ENCODE measurements at places on chromosomes 7 and 10. TPM values are rescaled to one million over a fixed set of nuclear protein-coding genes. Genes with fewer than 3 reads are reported as not detected.
A peak's percentile ranks its signal among the peaks of the same experiment; 100 is the strongest.

DNA sequence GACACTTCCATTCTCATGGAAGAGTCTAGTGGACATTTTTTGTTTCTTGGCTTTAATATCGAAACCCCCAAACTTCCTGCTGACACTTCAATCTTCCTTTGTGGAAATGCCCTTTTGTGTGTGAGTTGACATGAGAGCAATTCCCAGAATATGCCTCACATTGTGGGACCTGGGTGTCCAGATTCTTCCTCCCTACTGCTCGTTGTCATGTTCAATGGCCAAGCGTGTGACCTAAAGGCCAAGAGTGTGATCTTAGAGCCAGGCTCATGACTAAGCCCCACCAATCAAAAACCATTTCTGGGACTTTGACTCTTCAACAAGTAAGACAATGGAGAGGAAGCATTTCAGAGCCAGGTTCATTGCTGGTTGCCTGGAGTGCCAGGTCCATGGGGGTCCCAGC is 52.5 kb upstream of the BMPER start:
- no peak for DNase-seq

DNA sequence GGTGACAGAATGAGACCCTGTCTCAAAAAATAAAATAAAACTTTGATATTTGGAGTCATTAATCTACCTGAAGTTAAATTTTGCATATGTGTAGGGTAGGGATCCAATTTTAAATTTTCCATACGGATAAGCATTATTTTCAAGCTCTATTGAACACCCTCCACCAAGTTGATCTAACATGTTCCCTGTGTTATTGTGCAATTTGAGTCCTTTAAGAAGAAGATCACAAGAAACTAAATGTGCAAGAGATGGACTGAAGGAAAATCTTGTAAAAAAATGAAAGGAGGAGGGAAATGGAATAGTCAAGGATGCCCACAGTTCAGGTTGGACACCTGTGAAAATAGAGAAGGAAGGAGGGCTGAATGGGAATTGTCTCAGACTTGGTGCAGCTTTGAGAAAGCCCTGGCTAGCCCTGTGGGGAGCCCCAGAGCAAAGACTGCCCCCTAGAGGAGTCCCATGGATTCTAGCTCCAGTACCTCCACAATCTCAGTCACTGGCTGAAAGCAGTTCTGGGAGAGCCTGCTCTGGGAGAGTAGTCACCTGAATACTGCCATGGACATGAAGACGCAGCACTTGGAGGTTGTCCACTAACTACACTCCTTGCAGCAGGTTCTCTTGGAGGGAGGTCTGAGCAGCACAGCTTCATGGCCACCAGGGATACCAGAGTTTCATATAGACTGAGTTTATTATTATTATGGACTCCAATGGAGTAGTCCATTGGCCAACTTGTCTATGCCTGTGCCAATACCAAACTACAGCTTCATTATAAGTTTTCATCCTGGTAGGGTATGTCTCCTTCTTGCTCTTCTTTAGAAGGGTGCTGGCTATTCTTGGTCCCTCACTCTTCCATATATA is 5.7 kb upstream of the TIAL1 start:
- no peak for DNase-seq

GRCh38 chr7:1163121-1163520 is 3.1 kb upstream of the ZFAND2A start:
- DNase-seq = no peak

DNA sequence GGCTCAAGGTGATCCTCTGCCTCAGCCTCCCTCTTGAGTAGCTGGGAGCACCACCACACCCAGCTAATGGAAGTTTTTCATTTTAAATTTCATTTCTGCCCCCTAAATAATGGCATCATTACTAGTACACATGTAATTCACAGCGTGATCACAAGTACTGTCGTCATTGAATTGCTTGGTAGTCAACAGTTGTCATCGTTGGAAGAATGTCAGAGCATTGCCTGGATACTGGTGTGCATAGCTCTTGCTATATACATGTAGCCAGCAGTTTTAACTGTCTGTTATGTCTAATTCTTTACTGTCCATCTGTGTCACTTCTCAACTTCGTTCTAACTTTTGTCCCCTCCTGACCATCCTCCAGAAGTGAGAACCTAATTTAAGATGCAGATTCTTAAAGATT is 62.1 kb downstream of the CRPPA start:
- no peak for DNase-seq

GRCh38 chr10:104293011-104293410 is 24.0 kb downstream of the GSTO2 start:
- DNase-seq = peak; percentile 82

GRCh38 chr7:142323706-142324105 is 65.8 kb upstream of the PRSS58 start:
- no peak for DNase-seq

DNA sequence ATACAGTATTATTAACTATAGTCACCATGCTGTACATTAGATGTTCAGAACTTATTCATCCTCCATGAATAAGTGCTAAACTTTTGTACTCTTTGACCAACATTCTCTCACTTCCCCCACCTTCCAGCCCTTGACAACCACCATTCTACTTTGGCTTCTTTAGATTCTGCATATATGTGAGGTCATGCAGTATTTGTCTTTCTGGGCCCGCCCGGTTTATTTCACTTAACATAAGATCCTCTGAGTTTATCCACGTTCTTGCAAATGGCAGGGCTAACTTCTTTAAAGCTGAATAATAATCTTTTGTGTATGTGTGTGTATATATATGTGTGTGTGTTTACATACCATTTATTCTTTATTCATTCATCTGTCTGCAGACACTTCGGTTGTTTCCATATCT is 336.8 kb downstream of the BBS9 start:
- DNase-seq = no peak

DNA sequence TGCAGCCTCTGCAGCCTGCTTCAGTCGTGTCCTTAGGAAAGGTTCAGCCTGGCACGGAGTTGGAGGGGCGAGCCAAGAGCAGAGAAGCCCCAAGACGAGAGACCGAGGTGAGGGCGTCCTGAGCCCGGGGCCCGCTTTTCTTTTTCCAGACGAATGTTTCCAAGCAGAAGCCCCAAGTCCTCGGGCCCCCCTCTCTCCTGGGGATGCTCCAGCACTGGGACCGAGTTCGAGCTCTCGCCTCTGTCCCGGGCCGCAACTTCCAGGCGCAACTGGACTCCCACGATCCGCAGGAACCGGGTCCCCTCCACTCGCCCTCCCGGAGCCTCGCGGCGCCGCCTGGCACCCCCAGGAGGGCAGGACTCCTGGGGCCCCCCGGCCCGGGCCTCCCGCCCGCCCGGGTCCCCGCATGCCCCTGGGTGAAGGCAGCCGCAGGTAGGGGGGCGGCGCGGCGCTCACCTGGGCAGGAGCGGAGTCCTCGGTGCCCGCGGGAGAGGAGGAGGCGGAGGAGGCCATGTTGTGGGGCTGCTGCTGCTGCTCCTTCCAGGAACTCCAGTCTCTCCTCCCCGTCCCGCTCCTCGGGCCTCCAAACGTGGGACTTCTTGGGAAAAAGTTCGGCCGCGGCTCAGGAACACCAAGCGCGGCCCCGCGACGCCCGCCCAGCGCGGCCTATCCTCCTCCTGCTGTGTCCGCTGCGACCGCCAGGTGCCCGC is 45.3 kb upstream of the CDK1 start:
- DNase-seq = no peak

GRCh38 chr7:1348096-1348822 is 111.0 kb downstream of the MICALL2 start:
- no peak for DNase-seq

DNA sequence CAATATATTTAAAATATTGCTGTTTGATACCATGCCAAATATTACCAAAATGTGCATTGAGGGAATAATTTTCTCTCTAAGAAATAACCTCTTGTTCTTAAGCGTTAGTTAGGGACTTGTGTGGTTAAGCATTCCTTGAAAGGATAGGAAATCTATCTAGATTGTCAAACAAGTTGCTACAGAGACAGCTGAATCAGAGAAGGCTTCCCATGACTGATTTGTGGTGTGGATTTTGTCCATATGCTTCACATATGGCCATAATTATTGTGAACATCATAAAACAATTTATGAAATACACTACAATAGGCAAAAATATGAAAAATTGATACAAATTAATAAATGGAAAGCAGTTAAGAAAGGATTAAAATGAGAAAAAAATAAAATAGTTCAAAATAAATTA is 96.3 kb downstream of the GNAT3 start:
- peak; percentile 60 for DNase-seq

GRCh38 chr10:31000867-31001266 is 30.8 kb downstream of the ZNF438 start:
- no peak for DNase-seq

- no peak for DNase-seq
These were observed 53.4 kb downstream of the MLLT10 start for GRCh38 chr10:21587391-21587790.

GRCh38 chr10:11863353-11864109 is 40.4 kb downstream of the PROSER2 start:
- no peak for DNase-seq

- peak; percentile 38 for DNase-seq
These were observed 64.0 kb downstream of the OAT start for GRCh38 chr10:124354411-124355382.

GRCh38 chr10:47065903-47066302 is 154.7 kb downstream of the PTPN20 start:
- DNase-seq = no peak

- DNase-seq = no peak
These were observed 3.3 kb downstream of the GATA3 start for GRCh38 chr10:8057636-8058273.

DNA sequence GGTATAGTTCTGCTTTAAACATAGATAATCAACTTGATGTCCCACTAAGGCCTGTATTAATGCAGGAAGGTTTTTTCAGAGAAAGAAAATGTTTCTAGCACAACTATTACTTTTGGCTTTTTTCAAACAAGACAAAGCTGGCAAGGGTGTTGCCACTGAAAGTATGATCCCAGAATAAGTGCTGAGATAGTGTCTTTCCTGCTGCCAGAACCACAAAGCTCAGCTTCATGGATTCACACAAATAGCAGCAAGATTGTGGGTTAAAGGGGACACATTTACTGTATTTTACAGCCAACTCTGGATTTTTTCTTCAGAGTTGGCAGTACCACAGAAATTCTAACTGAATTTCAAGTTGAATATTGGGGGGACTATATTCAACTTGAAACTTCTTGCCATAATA is 4.3 kb downstream of the NCOA4 start:
- DNase-seq = no peak

- no peak for DNase-seq
These were observed 74.2 kb downstream of the COL13A1 start for GRCh38 chr10:69875856-69876255.

GRCh38 chr10:78579995-78580394 is 488.8 kb upstream of the ZMIZ1 start:
- no peak for DNase-seq

- DNase-seq = no peak
These were observed 552.2 kb upstream of the FZD8 start for GRCh38 chr10:36194276-36194675.

- DNase-seq = peak; percentile 74
These were observed 160.2 kb downstream of the ETV1 start for GRCh38 chr7:13829231-13829630.

DNA sequence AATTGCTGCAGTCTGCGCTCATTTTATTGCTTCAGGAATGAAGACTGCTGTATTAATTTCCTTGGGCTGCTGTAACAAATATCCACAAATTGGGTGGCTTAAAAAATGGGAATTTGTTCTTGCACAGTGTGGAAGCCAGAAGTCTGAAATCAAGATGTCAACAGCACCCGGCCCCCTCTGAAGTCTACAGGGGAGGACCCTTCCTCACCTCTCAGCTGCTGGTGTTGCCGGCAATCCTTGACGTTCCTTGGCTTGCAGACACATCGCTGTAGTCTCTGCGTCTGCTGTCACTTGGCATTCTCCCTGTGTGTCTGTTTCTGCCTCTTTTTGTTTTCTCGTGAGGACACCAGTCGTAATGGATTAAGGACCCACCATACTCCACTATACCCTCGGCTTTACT is 166.2 kb downstream of the PTPN20 start:
- no peak for DNase-seq

- DNase-seq = no peak
These were observed 5.4 kb upstream of the PTF1A start for GRCh38 chr10:23186697-23187096.

DNA sequence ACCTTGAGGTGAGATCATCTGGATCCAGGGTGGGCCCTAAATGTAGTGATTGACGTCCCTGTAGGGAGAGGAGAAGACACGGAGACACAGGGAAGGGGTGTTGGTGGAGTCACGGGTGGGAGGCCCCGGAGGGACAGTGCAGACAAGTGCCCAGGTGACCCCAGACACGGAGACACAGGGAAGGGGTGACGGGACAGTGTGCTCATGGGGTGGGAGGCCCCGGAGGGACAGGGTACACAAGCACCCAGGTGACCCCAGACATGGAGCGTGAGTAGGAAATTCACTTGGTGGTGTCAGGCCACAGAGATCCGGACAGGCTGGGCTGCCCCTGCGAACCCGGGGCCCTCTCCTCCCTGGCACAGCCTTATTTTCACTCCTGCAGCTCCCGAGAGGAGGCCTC is 176.9 kb downstream of the PTPRN2 start:
- no peak for DNase-seq

DNA sequence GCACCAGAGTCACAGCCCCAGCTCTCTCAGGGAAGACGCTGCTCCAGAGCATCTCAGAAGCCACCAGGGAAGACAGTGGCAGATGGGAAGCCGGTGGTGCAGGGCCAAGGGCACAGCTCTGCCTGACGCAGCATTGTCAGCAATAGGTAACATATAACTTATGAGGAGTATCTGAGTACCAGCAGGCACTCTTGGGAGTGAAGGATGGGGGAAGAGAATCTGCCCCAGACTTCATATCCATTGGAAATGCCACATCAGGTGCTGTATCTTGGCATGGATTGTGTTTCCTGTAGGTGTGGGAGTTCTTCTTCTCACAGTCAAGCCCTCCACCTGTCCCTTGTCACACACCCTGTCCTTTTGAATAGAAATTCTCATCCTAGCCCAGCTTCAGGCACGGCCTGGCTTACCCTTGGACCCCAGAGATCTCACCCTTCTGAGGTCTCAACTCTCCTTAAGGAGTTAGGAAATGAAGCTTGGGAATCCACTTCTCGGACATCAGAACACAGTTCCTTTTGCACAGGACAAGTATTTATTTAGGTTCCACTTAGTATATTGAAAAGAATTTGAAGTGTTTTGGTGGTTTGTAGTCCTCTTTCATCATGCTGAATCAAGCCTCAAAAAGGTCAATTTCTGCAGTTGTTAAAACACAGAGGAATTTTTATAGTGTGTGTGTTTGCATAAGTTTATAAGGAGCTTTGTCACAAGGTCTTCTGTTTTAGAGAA is 9.9 kb downstream of the EPDR1 start:
- no peak for DNase-seq

- DNase-seq = no peak
These were observed 10.1 kb downstream of the PSTK start for GRCh38 chr10:122990278-122990677.

- no peak for DNase-seq
These were observed 222.0 kb upstream of the C7orf33 start for GRCh38 chr7:148368562-148368961.

Gene SFXN4
- 12.0 TPM for total RNA-seq

Gene TAS2R38
- total RNA-seq = not detected

Gene KAZALD1
- total RNA-seq = 8.1 TPM

Gene KLF14
- not detected for total RNA-seq

Gene ANK3
- 1.8 TPM for total RNA-seq

Gene KLHDC10
- 34.2 TPM for total RNA-seq

Gene PKD2L1
- not detected for total RNA-seq

Gene HYAL4
- not detected for total RNA-seq

Gene SDHAF3
- 12.8 TPM for total RNA-seq

Gene PNLIPRP2
- total RNA-seq = not detected

Gene CPVL
- total RNA-seq = not detected

Gene COL13A1
- 12.2 TPM for total RNA-seq
